NCI-H460 (cell line): ENCODE measurements at places on chromosomes 6 and 20. TPM values are rescaled to one million over a fixed set of nuclear protein-coding genes. Genes with fewer than 3 reads are reported as not detected.
A peak's percentile ranks its signal among the peaks of the same experiment; 100 is the strongest.

DNA sequence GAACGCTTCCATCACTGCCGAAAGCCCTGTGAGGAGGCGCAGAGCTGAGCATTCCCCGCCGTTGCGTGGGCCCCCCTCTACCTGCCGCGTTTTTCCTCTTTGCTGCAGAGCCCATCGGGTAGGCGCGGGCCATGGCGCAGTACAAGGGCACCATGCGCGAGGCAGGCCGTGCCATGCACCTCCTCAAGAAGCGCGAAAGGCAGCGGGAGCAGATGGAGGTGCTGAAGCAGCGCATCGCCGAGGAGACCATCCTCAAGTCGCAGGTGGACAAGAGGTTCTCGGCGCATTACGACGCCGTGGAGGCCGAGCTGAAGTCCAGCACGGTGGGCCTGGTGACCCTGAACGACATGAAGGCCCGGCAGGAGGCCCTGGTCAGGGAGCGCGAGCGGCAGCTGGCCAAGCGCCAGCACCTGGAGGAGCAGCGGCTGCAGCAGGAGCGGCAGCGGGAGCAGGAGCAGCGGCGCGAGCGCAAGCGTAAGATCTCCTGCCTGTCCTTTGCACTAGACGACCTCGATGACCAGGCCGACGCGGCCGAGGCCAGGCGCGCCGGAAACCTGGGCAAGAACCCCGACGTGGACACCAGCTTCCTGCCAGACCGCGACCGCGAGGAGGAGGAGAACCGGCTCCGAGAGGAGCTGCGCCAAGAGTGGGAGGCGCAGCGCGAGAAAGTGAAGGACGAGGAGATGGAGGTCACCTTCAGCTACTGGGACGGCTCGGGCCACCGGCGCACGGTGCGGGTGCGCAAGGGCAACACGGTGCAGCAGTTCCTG, 693 bp downstream of the FAM50B start:
- no peak for DNase-seq

DNA sequence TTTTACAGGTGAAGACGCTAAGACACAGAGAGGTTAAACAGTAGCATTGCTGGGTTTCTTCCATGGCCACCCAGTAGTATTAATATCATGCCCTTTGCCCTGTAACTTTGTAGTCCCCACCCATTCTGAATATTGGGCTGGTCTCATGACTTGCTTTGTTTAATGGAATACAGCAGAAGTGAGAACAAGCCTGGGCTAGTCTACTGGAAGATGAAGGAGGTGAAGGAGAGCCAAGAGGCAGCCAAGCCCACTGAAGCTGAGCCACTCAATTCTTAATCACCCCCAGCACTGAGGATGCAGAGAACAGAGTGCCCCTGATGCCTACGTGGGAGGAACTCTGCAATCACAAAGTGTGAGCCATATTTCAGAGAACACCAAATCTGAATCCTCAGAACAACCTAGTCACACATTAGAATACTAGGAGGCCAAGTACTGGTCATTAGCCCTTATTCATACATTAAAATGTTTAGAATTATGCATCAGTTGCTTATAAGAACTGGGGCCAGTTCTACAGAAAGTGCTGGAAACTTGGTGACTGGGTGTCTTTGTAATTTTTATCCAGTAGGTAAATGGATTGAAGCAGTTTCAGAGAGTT, 270.1 kb upstream of the PRND start:
- DNase-seq: no peak

GRCh38 chr20:36199345-36200257, 36.7 kb upstream of the AAR2 start:
- DNase-seq: peak; percentile 67

DNA sequence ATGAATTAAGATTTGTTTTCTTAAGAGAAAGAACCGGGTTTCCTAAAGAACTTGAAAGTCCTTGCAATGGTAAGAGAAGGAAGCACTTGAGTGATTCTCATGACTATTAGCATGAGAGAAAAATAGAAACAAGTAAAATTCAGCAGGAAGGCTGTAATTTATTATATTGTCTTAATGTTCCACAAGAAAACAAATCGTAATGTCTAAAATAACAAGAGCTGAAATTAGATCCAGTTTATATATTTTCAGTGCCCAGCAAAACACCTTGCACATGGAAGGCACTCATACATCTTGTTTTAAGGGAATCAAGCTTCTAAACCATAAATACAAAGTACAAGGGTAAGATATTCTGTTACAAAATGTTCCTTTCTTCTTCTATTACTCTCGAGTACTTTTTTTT, 229.4 kb upstream of the PLN start:
- no peak for DNase-seq

GRCh38 chr6:118890997-118891790, 2.8 kb upstream of the ASF1A start:
- no peak for DNase-seq

FAM162B gene
- total RNA-seq: 0.32 TPM in 1 of 2 replicates, not detected in the other

PPP1R16B gene
- total RNA-seq: 0.02 TPM in 1 of 2 replicates, not detected in the other

NNAT gene
- total RNA-seq: not detected in 2 replicates

CST11 gene
- total RNA-seq: not detected in 2 replicates

DNA sequence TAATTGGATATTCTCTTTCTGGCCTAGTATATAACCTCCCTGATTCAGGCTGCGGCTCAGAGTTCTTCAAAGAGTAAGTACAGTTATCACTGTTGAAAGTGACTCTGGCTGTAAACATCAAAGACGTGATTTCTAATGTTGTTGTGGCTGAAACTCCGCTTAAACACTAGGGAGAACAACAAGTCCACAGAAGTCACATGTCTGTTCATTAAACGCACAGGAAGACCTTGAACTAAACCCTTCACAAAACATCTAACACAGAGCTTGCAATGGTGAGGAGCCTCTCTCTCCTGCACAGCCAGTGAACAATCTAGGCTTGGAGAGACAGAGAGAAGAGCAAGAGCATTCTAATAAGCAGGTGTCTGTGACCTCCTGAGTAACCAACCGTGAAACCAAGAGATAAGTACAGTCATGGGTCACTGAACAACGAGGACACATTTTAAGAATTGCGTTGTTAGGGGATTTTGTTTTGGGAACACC, 249.3 kb downstream of the PRKN start:
- no peak for DNase-seq

RNF39 gene
- not detected in 2 replicates for total RNA-seq
